SK-MEL-5 (cell line): ENCODE measurements at places on chromosomes 11 and 22. TPM values are rescaled to one million over a fixed set of nuclear protein-coding genes. Genes with fewer than 3 reads are reported as not detected.

DNA sequence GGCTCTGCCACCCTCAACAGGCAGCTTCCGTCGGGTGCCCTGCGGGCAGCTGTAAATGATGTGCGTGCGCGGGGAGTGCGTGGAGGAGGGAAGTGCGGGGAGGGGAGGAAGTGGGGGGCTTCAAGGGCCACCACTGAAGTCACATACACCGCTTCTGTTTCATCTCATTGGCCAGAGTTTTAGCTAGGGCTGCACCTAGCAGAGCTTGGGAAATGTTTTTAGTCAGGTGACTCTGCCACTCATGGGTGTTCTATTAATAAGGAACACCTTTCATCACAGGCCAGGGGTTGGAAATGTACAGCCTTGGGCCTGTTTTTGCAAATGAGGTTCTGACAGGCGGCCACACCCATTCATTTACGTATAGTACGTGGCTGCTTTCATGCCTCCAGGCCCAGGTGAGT, 14.6 kb downstream of the FAM118A start:
- no peak for DNase-seq

DNA sequence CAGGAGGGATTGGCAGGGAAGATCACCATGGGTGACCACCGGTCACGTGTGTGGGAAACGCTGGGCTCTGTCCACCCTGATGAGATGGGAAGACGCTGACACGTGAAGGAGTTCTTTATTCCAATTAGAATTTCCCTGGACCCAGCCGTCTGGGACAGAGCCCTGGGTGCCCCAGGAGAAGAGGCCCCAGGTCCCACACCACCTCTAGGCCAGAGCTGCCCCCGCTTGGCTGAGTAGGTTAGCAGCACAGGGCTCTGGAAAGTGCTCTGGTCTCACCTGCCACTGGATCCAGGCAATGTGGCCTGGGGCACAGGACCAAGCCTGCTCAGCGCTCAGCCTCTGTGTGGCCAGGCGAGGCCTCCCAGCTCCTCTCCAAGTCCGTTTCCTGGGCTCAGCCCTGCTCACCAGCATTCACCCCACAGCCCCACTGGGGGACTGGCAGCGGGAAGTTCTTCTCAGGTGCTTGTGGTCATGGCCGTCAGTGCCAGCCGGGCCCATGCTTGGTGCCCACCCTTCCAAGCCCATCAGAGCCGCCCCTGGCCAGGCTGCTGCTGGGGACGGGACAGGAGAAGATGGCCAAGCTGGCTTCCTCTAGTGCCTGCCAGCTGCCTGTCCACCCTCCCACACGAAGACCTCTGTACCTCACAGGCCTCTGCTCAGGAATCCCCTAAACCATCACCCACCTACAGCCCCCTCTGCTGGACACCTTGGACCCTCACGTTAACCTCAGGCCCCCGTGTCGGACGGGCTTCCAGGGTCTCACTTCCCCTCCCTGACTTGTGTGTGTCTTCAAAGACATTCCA, 62.5 kb upstream of the FGF3 start:
- DNase-seq, result peak; percentile 35

DNA sequence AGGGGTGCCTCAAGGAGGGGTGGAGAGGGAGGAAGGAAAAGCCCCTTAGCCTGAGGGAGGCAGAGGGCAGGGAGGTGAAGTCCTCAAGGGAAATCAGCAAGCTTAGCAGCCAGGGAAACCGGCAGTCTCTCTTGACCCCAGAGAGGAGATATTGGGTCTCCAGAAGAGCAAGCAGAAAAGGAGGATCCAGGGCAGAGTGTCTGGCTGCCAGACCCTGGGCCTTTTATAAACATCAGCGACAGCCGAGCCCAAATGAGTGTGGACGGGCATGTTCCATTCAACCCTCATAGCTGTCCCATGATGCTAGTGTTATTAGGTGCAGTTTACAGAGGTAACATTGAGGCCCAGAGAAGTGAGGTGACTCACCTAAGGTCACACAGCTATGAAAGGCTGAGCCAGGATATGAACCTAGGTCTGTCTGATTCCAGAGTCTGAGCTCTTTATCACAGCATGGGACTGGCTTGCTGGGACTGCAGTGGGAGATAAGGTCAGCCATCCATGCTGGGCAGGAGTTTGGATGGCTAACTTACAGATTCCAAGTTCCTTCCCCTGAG, 9.3 kb downstream of the PRDM11 start:
- no peak for DNase-seq

DNA sequence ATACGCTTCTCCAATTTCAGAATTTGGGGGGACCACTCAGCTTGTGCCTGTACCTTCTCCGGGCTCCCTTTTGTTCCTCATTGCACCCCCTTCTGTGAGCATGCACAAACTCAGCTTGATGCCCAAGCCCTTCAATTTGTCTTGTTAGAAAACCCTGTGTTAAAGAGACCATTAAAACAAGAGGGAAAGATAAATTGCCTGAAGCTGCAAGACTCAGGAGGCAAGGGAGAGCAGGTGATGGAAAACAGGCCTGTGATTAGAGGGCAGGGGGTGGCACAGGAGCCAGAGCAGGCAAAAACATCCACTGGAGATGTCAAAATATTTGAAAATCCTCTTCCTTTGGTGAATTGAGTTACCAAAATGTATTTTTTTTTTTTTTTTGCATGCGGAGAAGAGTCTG, 121.7 kb downstream of the MIAT start:
- DNase-seq, result no peak

DNA sequence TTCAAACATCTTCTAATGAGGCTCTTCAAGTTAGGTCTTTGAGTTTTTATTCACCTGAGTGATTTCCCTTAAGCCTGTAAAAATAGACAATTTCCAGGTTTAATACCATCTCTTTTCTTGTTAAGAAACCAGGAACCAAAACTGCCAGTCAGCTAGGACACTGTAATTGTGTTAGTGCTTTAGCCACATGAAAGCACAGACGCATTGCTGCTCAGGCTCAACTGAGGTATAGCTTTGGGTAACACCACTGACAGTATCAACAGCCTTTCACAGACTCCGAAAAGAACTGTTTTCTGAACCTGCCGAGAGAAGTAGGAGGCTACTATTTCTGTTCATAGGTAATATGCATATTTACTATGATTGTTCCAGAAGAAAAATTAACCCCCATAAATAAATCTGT, 768.7 kb downstream of the ETS1 start:
- no peak for DNase-seq

- no peak for DNase-seq
Observed at GRCh38 chr22:50443197-50443596, 31.6 kb downstream of the SBF1 start.

DNA sequence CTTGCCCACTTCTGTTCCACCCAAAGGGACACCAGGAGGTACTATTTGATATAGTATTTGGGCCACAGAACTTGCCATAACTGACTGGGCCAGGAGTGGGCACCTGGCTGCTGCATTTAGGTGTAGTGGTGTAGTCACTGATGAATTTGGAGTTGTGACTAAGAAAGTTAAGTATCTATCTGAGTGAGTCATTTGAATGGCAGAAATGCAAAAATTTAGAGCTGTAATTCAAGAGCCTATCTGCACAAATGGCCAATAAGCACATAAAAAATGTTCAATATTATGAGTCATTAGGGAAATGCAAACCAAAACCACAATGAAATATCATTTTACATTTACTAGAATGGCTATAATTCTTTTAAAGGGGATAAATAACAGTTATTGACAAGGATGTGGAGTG, 14.7 kb downstream of the GLYATL2 start:
- DNase-seq, result no peak

- no peak for DNase-seq
Observed at GRCh38 chr11:8325591-8326304, 62.1 kb upstream of the LMO1 start.

DNA sequence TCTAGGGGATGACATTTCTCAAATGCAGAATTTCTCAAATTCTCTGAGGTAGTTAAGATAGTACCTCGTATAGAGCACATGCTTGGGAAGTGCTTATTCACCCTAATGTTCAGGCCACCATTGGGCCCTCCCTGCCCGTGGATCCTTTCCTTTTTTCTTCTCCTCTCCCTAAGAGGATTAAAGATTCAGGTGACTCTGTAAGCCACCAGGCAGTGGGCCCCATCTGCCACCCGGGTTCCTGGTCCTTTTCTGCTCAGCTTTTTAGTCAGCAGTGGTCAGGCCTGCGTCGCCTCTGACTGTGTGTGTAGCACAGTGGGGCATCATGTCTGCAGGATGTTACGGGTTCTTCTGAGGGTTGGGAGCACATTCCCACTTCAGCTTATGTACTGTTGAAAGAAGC, 7.2 kb downstream of the CEP164 start:
- no peak for DNase-seq

- DNase-seq, result no peak
Observed at GRCh38 chr22:24977370-24978221, 25.1 kb downstream of the KIAA1671 start.

GRCh38 chr11:66408488-66409214, 12.2 kb upstream of the NPAS4 start:
- peak; percentile 74 for DNase-seq

- no peak for DNase-seq
Observed at GRCh38 chr22:38345782-38346181, 28.5 kb upstream of the CSNK1E start.

DNA sequence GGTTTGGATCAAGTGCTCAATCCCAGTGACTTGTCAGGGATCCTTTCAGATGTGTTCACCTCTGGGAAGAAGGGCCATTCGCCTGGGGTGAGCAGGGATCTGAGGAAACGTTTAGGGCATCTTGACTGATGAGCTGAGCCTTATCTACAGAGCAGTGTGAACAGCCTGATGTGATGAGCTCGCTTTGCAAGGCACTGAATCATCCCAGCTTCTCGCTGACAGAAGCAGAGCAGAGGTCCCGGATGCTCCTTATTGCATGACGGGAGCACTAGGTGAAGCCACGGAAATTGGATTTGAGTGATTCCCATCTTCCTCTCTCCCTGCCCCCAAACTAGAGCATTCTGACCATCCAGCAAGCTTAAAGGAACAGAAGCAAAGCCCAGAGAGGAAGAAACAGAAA, 46.5 kb downstream of the SEZ6L start:
- DNase-seq, result no peak

- peak; percentile 94 for DNase-seq
Observed at GRCh38 chr11:126700768-126701519, 299.6 kb downstream of the KIRREL3 start.

- DNase-seq, result peak; percentile 84
Observed at GRCh38 chr11:62805076-62805892, at the start of gene NXF1. Gene NXF1, minus strand, starts transcription at chr11:62805440. Its CDS starts 84 bp downstream, at chr11:62805356.

DNA sequence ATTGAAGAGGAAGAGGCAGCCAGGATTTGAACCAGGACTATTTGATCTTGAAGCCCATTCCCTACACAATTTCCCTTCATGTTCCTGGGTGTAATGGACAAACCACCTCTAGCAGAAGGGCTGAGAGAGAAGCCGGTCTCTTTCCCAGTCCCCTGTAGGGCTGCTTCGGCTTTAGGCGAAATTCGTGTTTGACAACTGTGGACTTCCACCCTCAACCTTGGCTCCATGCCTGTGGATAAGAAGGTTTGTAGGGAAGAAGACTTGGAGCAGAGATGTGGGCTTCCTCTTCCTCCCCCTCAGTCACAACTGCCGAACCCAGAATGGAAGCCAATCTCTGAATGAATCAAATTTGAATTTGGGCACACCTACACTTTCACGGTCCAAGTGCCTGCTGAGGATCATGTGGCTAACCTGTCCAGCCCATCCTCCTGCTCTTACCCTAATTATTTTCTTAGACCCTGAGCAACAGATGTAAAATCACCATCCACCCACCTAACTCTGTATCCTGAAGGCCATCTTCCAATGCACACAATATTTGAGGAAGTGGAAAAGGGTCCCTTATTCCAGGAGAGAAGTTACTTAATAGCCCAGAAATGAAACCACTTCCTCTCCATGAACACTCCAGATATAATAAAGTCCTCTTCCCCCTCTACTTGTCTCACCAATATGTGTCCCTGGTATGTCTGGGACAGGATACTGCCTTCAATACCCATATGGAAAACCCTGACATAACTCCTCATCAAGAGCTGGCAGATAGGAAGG, 10.1 kb upstream of the SCN2B start:
- DNase-seq, result no peak

- no peak for DNase-seq
Observed at GRCh38 chr11:23988381-23989006, 508.4 kb upstream of the LUZP2 start.

GRCh38 chr11:124415356-124415923, 9.2 kb downstream of the OR8B4 start:
- peak; percentile 43 for DNase-seq

GRCh38 chr11:94655291-94655690, 88.1 kb downstream of the PIWIL4 start:
- no peak for DNase-seq

- no peak for DNase-seq
Observed at GRCh38 chr11:117126223-117126965, 17.7 kb upstream of the PAFAH1B2 start.

DNA sequence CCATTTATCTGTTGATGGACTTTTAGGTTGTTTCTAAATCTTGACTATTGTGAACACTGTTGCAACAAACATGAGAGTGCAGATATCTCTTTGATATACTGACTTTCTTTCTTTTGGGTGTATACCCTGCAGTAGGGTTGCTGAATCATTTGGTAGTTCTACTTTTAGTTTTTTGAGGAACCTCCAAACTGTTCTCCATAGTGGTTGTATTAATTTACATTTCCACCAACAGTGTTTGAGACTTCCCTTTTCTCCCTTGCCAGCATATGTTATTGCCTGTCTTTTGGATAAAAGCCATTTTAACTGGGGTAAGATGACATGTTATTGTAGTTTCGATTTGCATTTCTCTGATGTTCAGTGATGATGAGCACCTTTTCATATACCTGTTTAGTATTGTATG, 330.0 kb downstream of the DDX10 start:
- DNase-seq, result no peak

Gene SCGB1C1
- total RNA-seq, result not detected in 2 replicates

Gene MS4A8
- not detected in 2 replicates for total RNA-seq

Gene POU2F3
- not detected in 2 replicates for total RNA-seq

Gene PRG3
- total RNA-seq, result not detected in 2 replicates

Gene CECR2
- total RNA-seq, result 4.8 and 5.7 TPM in 2 replicates

Gene OR52H1
- not detected in 2 replicates for total RNA-seq

Gene TMEM25
- 0.45 TPM in 1 of 2 replicates, not detected in the other for total RNA-seq

Gene ZNF214
- 1.2 and 2.9 TPM in 2 replicates for total RNA-seq

Gene QSER1
- 21.7 and 24.1 TPM in 2 replicates for total RNA-seq

Gene FGF4
- total RNA-seq, result not detected in 2 replicates
